ENCODE measurements at places on chromosomes 4 and X. TPM values are rescaled to one million over a fixed set of nuclear protein-coding genes. Genes with fewer than 3 reads are reported as not detected.

BEX1 gene
- not detected for total RNA-seq

DNA sequence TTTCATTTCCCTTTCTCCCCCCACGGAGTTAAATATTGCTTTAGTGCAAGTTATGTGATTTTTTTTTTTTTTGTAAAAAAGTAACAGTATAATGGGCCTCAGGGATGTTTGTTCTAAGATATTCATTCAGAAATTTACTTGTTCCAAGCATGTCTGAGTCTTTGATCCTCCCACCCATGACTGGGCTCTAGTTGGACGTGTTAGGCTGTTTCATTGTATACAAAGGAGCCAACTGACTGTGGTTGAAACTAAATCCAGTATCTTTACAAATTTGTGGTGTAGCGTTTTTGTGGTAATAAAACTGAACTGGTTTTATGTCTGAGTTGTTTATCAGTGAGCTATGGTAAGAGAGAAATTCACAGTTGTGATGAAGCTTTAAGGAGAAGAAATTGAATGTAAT is 74.1 kb downstream of the DOCK11 start:
- H3K4me3 ChIP-seq, result no peak overlapping the region
- no peak for DNase-seq
- H3K4me1 ChIP-seq, result no peaks in the 10 kb centered on the region
- H3K36me3 ChIP-seq, result no peaks in the 10 kb centered on the region

GRCh38 chr4:124262211-124263179 is 450.0 kb downstream of the ANKRD50 start:
- no peaks in the 10 kb centered on the region for H3K27me3 ChIP-seq
- no peak overlapping the region for H3K27ac ChIP-seq
- H3K4me3 ChIP-seq, result no peak overlapping the region
- H3K36me3 ChIP-seq, result no peaks in the 10 kb centered on the region
- no peaks in the 10 kb centered on the region for H3K4me1 ChIP-seq

GRCh38 chrX:117376460-117376859 is 740.1 kb downstream of the KLHL13 start:
- H3K27me3 ChIP-seq, result no peaks in the 10 kb centered on the region
- no peak overlapping the region for H3K4me3 ChIP-seq
- no peak for DNase-seq
- H3K27ac ChIP-seq, result no peak overlapping the region

DNA sequence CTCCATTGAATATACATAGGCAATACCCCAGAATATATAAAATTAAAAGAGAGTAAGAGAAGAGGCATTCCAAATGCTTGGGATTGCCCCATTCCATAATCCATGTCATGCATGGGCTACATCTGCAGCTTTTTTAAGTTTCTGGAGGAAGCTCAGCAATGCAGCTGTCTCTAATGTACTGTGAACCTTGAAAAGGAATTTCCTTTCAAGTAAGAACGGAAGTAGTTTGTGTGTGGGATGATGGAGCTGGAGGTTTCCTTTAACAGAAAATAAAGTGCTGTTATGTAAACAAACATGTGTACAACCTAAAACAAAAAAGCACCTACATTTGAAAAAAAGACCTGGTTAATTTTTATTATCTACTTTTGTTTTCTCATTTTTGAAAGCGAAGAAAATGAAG is 303.5 kb downstream of the BMPR1B start:
- H3K27ac ChIP-seq, result no peak overlapping the region
- no peaks in the 10 kb centered on the region for H3K36me3 ChIP-seq
- H3K4me1 ChIP-seq, result peaks cover 11% of the 10 kb centered on the region

SLC9B1 gene
- total RNA-seq, result not detected

NWD2 gene
- not detected for total RNA-seq

DNA sequence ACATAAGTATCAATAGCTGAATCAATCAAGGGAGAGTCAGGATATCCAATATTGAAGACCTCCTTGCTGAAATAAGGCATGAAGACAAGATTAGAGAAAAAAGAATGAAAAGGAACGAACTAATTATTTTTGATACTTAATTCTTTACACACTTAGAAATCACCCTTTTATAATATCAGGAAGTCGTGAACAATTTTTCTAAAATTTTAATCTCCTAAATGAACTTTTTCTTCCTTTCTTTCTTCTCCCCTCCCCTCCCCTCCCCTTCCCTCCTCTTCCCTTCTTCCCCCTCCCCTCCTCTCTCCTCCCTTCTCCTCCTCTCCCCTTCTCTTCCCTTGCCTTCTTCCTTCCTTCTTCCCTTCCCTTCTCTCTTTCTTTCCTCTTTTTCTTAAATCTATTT is 872.1 kb upstream of the PCDH10 start:
- H3K4me3 ChIP-seq, result no peak overlapping the region
- H3K27ac ChIP-seq, result no peak overlapping the region
- no peaks in the 10 kb centered on the region for H3K27me3 ChIP-seq
- no peaks in the 10 kb centered on the region for H3K36me3 ChIP-seq
- no peaks in the 10 kb centered on the region for H3K4me1 ChIP-seq

GRCh38 chr4:73411731-73412414 is 7.8 kb downstream of the ALB start:
- no peaks in the 10 kb centered on the region for H3K27me3 ChIP-seq
- H3K4me3 ChIP-seq, result no peak overlapping the region
- DNase-seq, result no peak
- no peaks in the 10 kb centered on the region for H3K4me1 ChIP-seq
- H3K36me3 ChIP-seq, result no peaks in the 10 kb centered on the region
- H3K27ac ChIP-seq, result no peak overlapping the region

GRCh38 chr4:25563071-25563564 is 92.5 kb upstream of the SLC34A2 start:
- H3K27me3 ChIP-seq, result no peaks in the 10 kb centered on the region
- H3K4me3 ChIP-seq, result no peak overlapping the region
- peak overlapping the region; percentile 30 for H3K27ac ChIP-seq
- H3K4me1 ChIP-seq, result no peaks in the 10 kb centered on the region
- DNase-seq, result peak; percentile 29

GRCh38 chrX:153411255-153411987 is at the start of gene ZFP92:
Gene ZFP92 (plus strand): TSS chrX:153411472. CDS start chrX:153418323, 6,851 bp downstream.
- H3K27ac ChIP-seq, result peak within 1 kb of the TSS; percentile 33
- H3K4me3 ChIP-seq, result peak within 1 kb of the TSS; percentile 53
- no peaks in the 10 kb centered on the region for H3K36me3 ChIP-seq
- peaks cover 14% of the 10 kb centered on the region for H3K27me3 ChIP-seq

DNA sequence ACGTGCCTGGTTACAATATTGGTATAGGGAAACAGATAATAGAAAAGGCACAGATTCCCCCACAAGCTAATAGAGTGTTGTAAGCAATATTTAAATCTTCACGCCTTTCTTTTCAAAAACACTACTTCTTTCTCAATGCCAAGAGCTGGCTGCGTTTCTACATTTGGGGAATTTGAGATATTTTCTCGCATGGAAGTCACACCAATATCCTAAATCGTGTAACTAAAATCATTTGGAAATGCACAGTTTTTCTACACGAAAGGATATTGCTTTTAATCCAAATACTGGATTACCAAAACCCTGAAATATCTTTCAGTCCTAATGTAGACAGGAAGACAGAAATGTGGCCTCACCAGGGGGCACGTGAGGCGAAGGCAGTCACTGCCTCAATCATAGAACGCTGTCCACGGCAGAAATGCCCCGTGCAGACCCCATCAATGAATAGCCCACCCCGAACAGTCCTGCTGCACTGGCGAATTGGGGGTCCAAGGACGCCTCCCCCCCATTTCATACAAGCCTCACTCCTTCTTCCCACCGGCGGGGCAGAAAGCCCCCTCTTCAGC is 106.6 kb downstream of the NSUN7 start:
- H3K27me3 ChIP-seq, result no peaks in the 10 kb centered on the region
- peak overlapping the region; percentile 51 for H3K4me3 ChIP-seq
- DNase-seq, result no peak
- no peaks in the 10 kb centered on the region for H3K36me3 ChIP-seq
